ENCODE measurements at places on chromosomes 11 and 22.

- no peak for DNase-seq
These were observed 7.4 kb upstream of the VSIG10L2 start for GRCh38 chr11:125938418-125938817.

GRCh38 chr11:11659567-11660362 is 38.0 kb upstream of the GALNT18 start:
- DNase-seq: no peak

GRCh38 chr22:47463220-47463619 is 700.8 kb downstream of the TBC1D22A start:
- no peak for DNase-seq

GRCh38 chr11:73117071-73117470 is 25.0 kb downstream of the FCHSD2 start:
- DNase-seq: no peak

DNA sequence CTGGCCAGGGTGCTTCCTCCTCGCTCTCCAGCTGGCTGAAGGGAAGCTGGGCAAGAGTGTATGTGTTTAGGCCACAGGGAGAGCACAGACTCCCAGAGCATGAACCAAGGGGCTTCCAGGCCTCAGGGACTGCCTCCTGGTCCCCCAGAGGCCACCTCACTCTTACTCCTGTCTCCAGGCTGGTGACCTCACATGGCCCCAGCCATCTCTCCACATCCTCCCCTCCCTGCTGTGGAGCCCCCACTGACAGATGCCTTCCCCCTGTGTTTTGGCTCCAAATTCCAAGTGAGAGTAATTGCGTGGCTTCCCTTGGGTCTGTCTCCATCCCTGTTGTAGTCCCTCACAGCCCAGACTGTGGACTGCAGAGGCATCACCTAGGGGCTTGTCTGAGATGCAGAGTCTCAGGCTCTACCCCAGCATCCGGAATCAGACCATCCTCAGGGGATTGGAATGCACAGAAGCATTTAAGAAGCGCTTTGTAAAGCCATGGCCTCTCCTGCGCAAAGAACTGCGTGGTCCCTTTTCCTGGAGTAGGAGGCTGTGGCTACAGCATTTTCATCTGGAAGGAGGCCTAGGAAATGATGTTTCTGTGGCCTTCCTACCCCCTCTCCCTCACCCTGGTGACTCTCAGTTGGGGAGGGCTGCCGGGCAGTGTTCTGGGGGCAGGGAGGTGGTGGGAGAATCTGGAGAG is 91.1 kb downstream of the ATXN10 start:
- no peak for DNase-seq

DNA sequence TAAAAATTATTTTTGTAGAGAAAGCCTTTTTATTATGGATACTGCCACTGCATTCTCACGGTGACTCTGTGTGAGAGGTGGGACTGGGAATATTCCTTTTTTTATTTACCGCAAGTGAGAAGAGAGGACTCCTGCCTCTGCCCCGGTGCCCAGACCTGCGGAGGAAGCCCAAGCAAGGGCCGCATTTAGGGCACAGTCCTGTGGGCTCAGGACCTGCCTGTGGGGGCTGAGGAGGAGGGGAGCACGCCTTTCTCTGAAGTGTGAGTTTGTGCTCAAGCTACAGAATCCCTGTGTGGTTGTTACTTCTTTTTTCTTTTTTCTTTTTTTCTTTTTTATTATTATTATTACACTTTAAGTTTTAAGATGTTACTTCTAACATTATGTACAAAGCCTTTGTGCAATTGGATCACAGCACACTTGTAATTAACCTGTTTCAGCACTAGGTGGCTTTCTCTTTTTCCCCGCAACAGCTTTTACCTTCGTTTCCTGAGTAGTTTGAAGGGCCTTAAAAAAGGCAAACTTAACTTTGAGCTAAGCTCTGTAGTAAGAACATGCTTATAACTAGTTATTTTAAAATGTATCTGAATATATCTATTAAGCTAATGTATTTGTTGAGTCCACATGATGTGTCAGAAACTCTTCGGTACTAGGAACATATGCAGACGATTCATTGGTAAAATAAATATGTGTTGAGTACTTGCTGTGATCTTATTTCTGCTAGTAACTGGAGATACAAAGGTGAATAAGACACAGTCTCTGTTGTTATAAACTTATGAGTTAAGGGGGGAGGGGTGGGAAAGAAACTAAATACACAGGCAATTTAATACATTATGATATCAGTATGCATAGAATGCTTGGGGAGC is 18.3 kb downstream of the AMOTL1 start:
- DNase-seq: no peak

- no peak for DNase-seq
These were observed 7.7 kb downstream of the KCTD21 start for GRCh38 chr11:78180751-78181150.

GRCh38 chr11:69380921-69381581 is 87.1 kb downstream of the MYEOV start:
- DNase-seq: no peak

- no peak for DNase-seq
These were observed 19.2 kb downstream of the PIM3 start for GRCh38 chr22:49979587-49980264.

Measured in effector CD4-positive, alpha-beta T cell (primary cell).